ENCODE measurements at places on chromosomes 16 and 17. TPM values are rescaled to one million over a fixed set of nuclear protein-coding genes. Genes with fewer than 3 reads are reported as not detected.
A peak's percentile ranks its signal among the peaks of the same experiment; 100 is the strongest.

The KRT36 gene
- not detected for total RNA-seq

The CMTM2 gene
- total RNA-seq = 0.30 TPM

The AP2B1 gene
- 177 TPM for total RNA-seq

The CLDN7 gene
- 0.21 TPM for total RNA-seq

DNA sequence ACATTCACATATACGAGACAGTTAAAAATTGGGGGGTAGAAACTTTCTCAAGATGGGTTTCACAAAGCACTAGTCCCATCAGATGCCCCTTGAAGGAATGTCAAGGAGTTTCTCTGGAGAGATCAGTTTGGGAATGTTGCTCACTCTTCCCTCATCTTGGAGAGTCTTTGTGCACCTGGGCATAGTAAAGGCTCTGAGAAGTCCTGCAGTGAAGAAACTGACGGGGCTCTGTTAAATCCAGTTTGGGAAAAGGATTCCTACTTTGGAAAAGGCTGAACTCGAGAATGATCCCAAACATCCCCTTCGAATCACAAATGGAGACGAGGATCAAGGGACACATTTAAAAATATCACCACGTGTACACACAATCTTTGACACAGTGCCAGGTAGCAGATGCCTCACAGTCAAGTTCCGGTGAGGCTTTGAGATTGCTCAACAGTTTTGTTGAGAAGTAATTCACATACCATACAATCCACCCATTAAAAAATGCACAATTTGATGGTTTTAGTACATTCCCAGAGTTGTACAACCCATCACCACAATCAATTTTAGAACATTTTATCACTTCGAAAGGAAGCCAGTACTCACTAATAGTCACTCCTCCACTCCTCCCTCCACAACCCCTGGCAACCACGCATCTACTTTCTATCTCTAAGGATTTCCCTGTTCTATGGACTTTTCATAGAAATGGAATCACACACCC, 203.4 kb upstream of the FOXF1 start:
- no peak for DNase-seq

DNA sequence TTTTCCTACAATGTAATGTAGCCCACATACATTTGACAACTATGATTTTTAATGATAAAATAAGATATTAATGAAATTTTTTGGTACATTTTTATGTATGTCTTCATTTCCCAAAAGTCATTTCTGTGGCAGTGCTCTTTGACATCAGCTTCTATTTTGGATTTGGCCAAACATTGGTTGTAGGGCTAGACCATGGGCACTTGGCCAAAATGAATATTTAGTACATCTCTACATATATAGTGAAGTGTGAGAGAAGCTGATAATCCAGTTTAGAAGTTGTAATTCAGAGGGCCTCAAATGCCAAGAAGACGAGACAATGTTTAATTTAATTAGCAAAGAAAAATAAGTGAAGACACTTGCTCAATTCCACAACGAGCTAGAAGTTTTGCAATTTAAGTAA, 724.9 kb upstream of the SOX9 start:
- DNase-seq = no peak

DNA sequence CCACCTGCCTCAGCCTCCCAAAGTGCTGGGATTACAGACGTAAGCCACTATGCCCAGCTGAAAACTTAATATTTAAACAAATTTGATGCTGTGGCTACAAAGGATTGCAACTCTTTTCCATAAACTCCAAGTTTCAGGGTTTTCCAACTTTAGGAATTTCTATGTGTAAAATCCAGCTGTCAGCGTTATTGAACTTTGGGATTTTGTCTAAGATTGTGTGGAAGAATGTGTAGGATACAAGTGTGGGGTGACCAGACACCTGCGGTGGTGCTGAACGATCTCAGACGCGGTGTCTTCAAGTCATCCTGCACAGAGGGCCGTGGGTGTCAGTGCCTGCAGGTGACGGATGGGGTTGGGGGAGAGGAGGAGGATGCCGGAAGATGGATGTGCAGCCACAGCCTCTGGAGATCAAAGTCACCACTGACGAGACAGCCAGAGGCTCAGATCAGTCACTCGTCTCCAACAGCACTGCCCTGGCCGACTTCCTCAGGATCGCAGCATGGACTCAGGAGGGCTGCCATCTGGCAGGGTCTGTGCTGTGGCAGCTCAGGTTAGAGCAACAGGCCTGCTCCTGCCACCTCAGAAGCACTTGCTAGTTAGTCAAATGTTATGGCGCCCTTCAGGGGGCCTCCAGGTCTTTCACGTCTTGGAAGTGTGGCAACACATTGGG, 13.0 kb downstream of the ACSF3 start:
- no peak for DNase-seq

- peak; percentile 37 for DNase-seq
These were observed 587 bp downstream of the PLD6 start for GRCh38 chr17:17205368-17206123.

DNA sequence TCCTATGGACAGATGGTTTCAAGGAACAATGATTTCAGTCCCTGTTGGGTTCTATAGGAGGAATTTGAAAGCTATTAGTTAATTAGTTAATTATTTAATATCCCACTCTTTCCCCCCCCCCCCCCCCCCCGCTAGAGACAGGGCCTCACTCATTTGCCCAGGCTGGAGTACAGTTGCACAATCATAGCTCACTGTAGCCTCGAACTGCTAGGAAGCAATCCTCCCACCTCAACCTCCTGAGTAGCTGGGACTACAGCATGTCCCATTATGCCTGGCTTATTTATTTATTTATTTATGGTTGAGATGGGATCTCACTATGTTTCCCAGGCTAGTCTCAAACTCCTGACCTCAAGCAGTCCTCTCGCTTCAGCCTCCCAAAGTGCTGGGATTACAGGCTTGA, 15.0 kb upstream of the TAT start:
- DNase-seq = no peak

- DNase-seq = no peak
These were observed 17.3 kb downstream of the PHLPP2 start for GRCh38 chr16:71707199-71707598.

GRCh38 chr17:78839762-78840529, 668 bp downstream of the USP36 start:
- DNase-seq = peak; percentile 63

DNA sequence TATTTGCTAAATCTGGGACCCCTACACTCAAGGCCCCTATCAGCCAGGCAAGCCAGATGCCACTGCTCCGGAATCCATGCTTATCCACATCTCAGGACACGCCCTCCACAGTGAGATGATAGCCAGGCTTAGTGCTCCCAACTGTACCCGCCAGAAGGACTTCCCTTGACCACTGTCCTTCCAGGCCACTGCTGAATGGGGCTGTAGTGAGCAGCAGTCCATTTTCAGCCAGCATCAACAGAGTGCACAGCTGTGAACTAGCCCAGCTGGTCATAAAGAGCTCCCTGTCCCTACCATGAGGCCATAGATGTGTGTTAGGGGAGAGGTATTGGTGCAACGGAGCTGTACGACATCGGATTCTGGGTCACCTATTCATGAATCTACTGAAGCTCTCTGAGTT, 13.0 kb upstream of the MED9 start:
- no peak for DNase-seq

DNA sequence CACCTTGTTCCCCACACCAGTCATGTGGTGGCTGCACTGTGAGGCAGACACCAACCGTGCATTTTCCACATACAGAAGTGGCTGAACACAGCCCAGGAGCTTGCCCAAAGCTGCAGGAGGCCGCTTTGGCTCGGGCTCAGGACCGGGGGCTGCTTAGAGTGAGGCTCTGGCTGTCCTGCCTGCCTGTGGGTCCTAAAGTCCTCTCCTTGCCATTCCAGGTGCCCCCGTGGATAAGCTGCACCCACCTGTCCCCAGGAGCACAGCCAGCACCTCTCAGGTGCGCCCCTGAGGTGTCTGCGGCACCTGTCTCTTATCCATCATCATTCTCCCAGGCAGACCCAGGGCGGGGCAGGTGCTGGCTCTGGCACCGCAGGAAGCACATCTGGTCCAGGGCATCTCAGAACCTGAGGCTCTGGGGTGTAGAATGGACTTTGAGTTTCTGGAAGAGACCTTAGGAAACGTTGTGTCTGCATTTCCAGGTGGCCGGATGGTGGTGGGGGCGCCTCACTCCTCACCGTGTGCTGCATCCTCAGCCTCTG, 180.5 kb upstream of the ZNF469 start:
- DNase-seq = no peak

- DNase-seq = no peak
These were observed 26.1 kb upstream of the DHRS7B start for GRCh38 chr17:21100636-21101035.

- DNase-seq = no peak
These were observed 9.8 kb downstream of the GABARAPL2 start for GRCh38 chr16:75575958-75576357.

DNA sequence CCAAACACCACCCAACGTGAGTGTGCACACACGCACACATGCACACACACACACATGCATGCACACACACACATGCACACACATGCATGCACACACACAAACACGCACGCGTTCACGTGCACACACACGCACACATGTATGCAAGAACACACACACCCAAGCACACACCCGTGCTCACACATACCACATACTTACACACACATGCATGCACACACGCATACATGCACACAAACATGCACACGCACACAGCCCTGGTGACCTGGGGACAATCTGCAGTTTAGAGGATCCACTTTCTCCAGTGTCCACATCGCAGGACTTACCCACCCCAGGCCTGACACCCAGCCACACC, 6.2 kb downstream of the USH1G start:
- DNase-seq = no peak

DNA sequence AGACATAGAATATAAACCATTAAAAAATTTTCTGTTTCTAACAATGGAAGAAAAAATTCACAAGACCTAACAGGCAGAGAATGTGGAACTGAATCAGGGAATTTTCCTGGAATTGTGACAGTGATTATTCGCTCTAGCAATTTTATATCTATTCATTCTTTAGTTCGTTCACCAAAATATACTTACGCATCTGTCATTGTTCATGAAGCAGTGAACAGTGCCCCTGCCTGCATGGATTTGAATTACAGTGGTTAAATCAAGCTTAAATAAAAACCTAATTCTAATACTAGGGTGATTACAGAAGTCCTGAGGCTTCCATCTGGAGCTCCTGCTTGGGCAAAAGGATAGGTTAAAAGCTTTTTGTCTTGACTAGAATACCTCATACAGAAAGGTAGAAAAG, 48.6 kb downstream of the ABCA8 start:
- no peak for DNase-seq

DNA sequence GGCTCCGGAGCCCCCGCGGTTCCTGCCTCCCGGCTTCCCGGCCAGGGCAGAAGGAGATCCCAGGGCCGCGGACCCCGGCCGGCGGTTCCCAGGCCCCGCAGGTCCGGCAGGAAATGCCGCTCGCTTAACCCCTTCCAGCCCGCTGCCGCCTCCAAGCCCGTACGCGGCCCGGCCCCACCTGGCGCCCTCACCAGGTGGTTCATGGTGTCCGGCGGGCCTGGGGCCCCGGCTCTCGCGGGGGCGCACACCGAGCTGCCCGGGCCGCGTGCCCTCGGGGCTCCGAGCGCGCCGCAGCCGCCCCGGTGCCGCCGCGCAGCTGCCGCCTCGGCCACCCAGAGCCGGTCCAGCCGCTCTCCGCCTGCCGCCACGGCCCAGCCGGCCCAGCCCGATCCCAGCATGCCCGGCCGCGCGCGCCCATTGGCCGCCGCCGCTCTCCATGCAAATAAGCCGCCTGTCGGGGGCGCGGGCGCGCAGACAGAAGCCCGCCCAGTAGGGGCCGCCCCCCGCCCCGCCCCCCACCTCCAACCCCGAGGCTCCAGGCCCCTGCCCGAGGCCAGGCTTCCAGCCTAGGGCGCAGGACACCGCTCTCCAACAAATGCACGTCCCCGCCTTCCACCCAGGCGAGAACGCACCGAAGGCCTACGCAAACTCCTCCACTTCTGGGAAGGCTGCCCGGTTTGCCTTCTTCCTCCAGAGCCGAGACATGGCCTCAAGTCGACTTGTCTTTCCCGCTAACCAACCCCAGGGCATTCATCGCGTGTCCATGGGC, at the start of gene BCAR1:
TSS of gene BCAR1 (minus strand) at position 345 of the 769 bp plus-strand sequence. CDS start at position 203, 142 bp downstream.
- DNase-seq = no peak

DNA sequence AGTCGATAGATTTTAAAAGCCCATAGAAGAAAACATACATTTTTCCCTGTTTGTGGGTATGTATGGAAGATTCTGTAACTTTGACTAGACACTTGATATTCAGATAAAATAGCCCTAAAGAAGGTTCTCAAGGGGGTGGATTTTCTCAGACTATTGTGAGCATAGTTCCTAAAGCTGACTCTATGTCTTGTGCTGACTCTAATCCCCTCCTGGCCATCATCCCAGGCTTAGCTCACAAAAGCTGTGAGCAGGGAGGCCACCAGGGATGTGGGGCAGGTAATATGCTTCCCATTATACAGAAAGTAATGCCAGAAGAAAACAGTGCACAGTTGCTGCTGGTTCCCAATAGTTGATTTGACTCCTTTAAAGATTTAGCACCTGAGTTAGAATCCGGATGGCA, 32.0 kb downstream of the CDH13 start:
- no peak for DNase-seq

DNA sequence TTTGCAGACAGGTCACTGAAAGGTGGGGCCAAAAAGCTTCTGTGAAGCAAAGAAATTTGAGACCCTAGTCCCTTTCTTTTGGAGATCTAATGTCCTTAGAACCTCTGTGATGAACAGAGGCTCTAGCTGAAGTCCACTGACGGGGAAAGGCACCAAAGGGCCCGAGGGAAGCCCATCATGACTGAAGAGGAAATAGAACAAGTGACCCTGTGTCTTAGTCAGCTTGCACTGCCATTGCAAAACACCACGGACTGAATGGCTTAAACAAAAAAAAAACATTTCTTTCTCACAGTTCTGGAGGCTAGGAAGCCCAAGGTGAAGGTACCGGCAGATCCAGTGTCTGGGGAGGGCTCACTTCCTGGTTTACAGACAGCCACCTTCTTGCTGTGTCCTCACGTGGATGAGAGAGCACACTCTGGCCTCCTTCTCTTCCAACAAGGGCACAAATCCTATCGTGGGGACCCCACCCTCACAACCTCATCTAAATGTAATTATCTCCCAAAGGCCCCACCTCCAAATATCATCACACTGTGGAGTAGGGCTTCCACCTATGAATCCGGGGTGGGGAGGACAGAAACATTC, 24.3 kb upstream of the ASGR2 start:
- DNase-seq = no peak

DNA sequence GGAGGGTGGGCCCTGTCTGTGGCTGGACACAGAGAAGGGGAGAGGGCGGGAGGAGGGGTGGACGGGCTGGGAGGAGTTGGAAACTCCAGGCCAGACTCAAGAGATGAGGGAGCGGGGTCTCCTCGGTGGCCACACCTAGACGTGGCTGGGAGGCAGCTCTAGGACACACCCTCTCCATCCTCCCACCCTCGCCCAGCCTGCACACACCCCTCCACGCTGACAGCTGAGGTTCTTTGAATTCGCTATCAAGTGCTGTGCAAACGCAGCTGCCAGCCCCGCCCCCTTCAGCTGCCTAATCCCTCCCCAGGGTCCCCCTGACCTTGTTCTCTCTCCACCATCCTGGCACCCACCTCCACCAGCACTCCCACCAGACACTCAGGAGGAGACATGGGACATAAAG, 48.7 kb downstream of the DNAH17 start:
- no peak for DNase-seq

GRCh38 chr16:12318661-12319427, 342.3 kb downstream of the SNX29 start:
- no peak for DNase-seq

GRCh38 chr16:58485184-58485887, 14.6 kb upstream of the NDRG4 start:
- no peak for DNase-seq

- DNase-seq = no peak
These were observed 1.7 kb downstream of the EPOP start for GRCh38 chr17:38672788-38673706.

- DNase-seq = no peak
These were observed 32.2 kb downstream of the BAHCC1 start for GRCh38 chr17:81427173-81428120.

GRCh38 chr16:53465606-53466280, 31.5 kb downstream of the RBL2 start:
- DNase-seq = no peak
